ENCODE measurements at places on chromosomes 1 and 21.

- no peak for DNase-seq
Measured at GRCh38 chr1:232978091-232978634, 27.8 kb downstream of the NTPCR start.

DNA sequence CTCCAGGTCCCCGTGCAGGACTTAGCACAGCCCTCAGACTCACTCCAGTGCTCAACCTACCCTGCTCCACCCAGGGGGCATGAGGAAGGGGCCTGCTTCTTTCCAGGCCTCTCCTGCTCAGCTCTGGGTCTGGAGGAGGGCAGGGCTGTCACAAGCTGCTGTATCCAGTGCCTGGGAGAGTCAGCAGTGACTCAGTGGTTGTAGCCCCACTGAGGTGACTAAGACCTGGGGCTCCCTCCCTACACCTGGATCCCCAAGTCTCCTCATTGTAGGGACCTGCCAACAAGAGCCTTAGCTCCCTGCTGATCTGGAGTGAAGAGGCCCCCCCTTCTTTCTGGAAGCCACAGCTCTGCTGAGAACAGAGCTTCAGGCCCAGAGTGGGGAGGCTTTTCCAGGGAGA is 36.1 kb upstream of the FAM131C start:
- DNase-seq = no peak

DNA sequence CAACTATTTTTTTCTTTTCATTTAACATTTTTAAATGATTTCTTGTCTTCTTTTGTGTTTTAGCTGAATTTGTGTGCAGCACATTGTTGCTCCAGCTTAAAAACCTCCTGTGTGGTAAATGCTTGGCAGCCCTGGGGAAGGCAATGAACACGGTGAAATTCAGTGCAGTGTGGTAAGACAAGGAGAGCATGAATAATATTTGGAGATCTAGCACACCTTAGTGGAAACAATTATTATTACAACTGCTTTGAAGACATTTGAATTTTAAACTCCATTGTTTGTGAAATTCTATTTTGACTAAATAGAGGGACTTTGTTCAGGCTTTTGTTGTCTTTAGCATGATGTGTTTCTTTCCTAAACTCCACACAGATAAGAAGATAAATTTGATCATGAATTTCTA is 242.6 kb upstream of the CXADR start:
- no peak for DNase-seq

DNA sequence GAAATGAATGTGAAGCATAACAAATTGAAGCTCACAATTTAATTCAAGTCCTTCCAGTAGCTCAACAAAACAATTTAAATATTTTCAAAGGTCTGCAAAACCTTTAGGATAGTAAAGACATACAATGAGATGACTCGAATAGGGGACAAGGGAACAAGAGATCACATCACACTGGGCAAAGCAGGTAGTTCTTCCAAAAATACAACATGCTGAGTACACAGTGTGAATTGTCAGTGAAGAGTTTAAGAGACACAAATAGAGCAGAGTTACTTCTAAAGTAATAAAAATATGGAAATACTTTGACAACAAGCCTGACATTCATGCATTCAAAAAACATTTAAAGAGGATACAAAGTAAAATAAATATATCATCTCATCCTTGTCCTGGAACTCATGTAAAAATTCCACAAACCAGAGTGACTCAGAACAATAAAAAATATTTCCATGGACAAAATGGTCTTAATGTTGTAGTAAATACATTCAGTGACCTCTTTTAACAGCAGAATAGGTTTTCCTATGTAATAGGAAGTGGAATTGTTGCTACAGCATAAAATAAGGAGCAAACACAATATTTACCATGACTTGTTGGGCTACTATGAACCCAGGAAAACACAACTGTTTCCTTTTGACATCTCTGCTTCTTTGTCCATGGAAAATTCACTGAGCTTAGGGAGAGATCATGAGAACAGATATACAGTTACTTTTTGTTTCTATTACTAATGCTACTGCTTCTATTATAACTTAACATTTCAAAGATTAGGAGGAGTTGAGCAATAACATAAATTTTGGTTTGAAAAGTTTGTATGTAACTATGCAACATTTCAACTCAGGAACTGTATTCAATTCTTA is 83.7 kb upstream of the BCL10 start:
- DNase-seq = no peak

GRCh38 chr1:49016030-49016977 is 239.6 kb upstream of the BEND5 start:
- no peak for DNase-seq

- no peak for DNase-seq
Measured at GRCh38 chr1:232033285-232033684, 406.7 kb downstream of the DISC1 start.

DNA sequence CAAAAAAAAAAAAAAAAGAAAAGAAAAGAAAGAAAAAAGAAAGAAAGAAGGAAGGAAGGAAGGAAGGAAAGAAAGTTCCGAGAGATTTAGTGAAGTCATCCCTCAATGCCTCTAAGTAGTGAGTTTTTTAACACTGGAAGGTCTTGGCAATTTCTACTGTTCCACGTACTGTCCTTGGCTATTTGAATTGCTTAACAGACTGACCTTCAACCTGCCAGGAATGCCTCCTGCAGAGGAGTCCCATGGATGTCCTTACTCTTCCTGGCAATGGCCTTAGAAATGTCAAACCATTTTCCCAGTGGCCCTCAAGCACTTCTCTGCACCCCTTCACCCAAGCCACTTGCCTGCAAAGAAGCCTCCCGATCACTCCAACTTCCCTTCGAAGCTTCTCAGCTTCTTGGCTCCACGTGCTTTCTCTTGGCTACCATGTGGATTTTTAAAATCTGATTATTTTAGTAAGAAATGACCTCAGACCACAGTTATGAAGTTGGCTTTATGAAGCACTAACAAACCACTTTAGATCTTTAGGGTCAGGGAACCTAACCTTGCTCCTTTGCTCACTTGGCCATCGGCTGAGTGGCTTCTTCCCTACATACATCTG is 43.7 kb upstream of the ABCG1 start:
- DNase-seq = no peak

GRCh38 chr1:186745531-186746146 is 65.4 kb upstream of the PTGS2 start:
- no peak for DNase-seq

- DNase-seq = no peak
Measured at GRCh38 chr1:94514095-94514727, 27.3 kb downstream of the F3 start.

- DNase-seq = no peak
Measured at GRCh38 chr1:154352581-154353459, 27.5 kb downstream of the ATP8B2 start.

DNA sequence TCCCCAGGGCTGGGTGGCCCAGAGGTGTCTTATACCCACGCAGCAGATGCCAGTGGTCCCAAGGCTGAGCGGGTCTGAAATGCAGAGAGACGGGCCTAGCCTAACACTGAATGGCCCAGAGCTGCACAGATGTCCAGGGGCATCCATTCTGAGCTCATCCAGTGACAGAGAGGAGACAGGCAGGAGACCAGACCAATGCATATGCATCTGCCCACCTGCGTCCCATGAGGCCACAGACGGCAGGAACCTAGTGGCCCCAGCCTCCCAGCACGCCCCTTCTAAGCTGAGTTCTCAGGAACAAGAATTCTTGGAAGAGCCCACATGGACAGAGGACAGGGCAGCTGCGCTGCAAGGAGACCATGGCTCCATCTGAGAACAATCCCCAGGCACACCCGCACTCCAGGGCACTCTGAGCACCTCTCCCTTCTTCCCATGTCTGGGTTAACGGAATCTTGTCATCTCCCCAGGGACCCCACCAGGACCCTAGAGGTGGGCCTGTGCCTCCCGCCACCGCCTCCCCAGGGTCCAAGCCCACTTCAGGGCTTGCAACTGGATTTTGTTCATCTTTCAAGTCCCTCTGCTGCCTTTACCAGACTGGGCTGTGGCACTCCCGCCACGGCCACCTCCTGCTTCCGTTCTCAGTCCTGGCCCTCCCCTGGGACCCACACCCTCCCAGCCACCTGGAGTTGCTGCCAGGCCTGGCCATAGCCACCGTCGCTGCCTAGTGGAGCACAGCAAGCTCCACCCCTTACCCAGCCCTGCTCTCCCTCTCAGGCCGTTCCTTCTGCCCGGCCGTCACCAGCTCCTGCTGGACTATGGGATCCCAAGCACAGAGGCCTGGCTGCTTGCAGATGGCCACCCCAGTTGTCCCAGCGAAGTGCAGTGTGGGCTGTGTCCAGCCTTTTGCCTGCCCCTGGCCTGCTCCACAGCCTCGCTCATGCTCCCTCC is 3.3 kb downstream of the WNT3A start:
- no peak for DNase-seq

GRCh38 chr1:55749975-55750627 is 534.9 kb upstream of the USP24 start:
- no peak for DNase-seq

- no peak for DNase-seq
Measured at GRCh38 chr1:227635596-227635995, 72.2 kb downstream of the ZNF678 start.
